ENCODE measurements at places on chromosomes 7 and 10. TPM values are rescaled to one million over a fixed set of nuclear protein-coding genes. Genes with fewer than 3 reads are reported as not detected.

- DNase-seq: no peak
These were observed 197.6 kb downstream of the WDR37 start for GRCh38 chr10:1253523-1254353.

The KIF11 gene
- total RNA-seq: 4.1 TPM

The NPY4R gene
- not detected for total RNA-seq

GRCh38 chr7:2611401-2611800 lies 20.4 kb upstream of the TTYH3 start:
- no peak for DNase-seq

DNA sequence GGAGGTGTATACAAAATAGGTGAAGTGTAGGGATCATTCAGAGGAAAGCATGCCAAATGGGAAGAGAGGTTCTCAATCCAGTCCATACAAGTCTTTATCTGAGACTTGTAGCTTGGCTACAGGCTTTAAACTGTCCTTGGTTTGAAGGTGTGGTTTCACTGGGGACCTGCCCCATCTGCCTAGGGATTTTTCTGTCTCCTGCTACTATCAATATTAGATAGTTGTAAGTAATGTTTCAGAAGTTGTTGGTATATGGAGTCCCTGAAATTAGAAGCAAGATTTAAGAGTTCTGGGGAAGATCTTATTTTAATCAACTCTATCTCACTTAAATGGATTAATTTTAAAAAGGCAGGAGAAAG lies 100.9 kb downstream of the ANKRD7 start:
- DNase-seq: no peak

DNA sequence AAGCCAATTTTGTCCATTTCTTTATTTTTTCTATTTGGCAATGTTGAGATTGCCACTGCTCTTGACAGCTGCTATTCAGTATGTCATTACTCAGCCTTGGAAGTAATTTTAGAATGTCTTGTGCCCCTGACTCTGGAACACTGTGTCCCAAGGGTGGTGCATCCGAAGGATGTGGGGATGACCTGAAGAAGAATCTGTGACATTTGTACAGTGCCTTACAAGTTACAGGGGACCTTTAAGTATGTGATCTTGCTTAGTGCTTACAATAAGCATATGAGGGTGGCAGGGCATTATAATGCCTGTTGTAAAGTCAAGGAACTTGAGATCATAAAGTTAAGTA lies 239.5 kb downstream of the REEP3 start:
- DNase-seq: no peak

DNA sequence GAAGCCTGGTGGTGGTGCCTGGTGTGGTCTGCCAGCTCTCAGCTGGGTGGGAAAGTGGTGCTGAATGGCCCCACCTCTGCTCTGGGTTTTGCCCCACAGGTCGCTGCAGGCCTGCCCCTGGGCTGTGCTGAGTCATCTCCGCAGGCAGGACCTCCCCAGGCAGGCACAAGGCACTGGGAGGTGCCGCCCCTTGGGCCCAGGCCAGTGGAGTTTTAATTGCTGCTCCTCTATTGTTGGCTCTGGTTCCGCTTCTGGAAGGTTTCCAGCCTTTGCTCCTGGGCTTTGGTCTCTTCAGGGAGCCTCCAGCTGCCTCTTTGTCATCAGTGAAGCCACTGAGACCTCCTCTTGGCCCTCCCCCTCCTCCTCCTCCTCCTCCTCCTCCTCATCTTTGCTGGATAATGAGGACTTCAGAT lies 180.3 kb upstream of the GRB10 start:
- peak; percentile 23 for DNase-seq

The MAPK8 gene
- total RNA-seq: 56.1 TPM

The FAM20C gene
- 23.4 TPM for total RNA-seq

- DNase-seq: no peak
These were observed 116.5 kb upstream of the ADAM12 start for GRCh38 chr10:126504761-126505112.

The TUBB8 gene
- 0.24 TPM for total RNA-seq

DNA sequence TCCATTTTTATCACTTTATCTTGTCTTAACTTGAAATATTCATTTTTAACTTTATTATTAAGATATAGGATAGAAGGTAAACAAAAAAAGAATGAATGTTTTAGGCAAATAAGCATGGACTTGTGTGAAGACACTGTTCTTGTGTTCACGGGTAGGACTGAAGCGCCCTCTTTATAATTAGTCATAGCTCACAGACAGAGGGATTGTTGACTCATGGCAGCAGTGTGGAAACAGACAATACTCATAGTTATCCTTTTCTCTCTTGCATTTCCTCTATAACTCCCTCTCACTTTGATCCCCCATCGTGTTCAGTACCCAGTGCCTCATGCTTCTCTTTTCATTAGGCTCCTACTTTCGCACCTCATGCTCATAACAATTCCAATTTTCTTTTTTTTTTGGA lies 731.8 kb downstream of the PHTF2 start:
- DNase-seq: no peak

DNA sequence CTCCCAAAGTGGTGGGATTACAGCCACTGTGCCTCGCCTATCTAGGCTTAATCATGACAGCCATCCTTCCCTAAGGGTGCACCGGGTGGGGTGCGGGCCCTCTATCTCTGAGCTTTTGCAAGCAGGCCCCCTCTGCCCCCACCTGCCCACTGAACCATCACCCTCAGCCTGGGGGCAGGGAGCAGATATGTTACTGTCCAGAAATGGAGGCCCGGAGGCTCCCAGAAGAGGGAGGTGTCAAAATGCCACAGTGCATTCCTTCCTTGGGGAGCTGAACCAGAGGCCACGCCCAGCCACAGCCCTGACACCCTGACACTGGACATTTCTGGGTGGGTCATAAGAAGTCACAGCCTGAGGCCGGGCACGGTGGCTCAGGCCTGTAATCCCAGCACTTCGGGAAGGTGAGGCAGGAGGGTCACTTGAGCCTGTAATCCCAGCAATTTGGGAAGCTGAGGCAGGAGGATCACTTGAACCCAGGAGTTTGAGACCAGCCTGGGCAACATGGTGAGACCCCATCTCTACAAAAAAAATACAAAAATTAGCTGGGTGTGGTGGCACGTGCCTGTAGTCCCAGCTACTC lies 129.8 kb upstream of the TNRC18 start:
- DNase-seq: no peak

The VENTX gene
- total RNA-seq: not detected

DNA sequence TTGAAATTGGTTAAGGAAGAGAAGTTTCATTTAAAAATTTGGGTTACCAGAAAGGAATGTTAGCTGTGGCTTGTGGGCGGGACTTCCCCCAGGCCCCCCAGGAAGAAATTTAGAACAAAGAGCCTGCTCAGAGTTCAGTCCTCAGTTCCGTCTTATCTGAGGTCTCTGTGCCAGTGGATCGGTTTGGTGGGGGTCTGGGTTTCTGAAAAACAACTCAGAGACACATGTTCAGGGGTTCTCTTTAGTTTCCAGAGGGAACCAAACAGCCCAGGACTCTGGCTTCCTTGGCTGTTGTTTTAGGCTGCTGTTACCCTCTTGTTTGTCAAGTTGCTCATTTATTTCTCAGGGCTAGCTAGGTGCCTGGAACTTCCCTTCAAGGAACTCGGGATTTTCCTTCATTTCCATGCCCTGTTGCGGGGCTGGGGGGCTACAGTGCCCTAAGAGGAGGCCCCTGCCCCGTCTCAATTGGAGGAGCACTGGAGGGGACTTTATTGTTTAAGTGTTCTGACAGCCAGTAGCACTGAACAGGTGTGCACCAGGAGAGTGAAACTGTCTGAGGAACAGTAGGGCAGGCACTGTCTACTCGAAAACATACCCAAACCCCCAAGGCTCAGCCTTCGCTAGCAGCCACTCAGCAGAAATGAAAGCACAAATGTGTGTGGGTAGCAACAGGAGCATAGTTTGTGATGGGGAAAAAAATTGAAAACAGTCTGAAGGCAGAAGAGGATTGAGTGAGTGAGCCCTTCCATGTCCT lies 59.9 kb downstream of the ALOX5 start:
- no peak for DNase-seq

The CNPY1 gene
- 0.96 TPM for total RNA-seq

All from umbilical cord (tissue), 2 donors.